ENCODE measurements at places on chromosomes 2 and 18. TPM values are rescaled to one million over a fixed set of nuclear protein-coding genes. Genes with fewer than 3 reads are reported as not detected.

Gene RBMS1
- 57.9 TPM for total RNA-seq

Gene SCN7A
- not detected for total RNA-seq

GRCh38 chr18:69599377-69599776 is 198.7 kb downstream of the DOK6 start:
- DNase-seq: no peak

GRCh38 chr2:166516712-166517303 is 22.8 kb upstream of the SCN7A start:
- DNase-seq: peak; percentile 43
